ENCODE measurements at places on chromosomes 7 and 10. TPM values are rescaled to one million over a fixed set of nuclear protein-coding genes. Genes with fewer than 3 reads are reported as not detected.

DNA sequence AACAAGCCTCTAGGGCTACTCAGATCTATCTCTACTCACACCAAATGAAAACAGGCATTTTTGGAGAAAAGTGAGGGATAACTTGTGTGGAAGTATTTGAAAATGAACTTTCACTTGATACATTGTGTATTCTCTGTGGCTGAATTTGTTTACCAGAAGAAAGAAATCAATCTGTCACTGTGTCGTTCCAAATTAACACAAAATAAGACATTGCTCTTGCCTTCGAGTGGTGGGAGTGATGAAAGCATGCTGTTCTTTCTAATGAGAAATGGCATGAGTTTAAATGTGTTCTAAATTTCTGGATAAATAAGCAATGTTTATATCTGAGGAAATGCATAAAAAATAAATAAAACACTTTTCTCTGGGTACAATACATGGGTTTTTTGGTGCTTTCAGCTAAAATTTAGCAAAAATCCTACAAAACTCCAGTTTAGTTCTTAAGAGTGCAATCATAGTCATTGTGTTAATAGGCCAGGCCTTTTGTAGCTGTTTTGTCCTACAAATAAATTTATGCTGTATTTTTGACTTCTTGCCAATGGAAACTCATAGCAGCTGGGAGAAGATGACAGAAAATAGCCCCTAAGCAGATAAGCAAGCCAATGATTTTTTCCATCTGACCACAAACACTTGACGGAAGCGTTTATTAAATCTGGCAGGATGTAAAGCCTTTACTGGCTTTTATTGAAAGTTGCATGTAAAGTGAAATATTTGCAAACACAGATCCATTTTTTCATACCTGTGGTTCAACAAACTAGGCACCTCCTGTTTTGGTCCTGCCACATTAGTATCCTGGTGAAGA is 1064.1 kb upstream of the GHITM start:
- no peak for DNase-seq

DNA sequence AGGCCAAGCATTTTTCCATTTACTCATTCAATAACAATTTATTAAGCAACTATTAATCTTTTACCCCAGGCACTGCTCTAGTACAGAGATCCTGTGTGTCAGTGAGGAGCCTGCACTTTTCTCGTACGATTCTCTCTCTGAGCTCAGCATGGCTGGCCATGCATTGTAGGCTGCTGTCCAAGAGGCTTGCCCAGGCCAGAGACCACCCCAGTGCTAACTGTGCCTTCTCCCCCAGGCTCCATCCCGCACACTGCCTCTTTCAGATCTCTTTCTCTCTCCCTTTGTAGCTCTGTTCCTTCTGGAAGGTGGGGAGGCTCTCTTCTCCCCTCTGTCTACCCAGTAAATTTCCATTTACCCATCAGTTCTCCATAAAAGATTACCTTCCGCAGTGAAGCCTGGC is 101.0 kb upstream of the IKZF1 start:
- no peak for DNase-seq

DNA sequence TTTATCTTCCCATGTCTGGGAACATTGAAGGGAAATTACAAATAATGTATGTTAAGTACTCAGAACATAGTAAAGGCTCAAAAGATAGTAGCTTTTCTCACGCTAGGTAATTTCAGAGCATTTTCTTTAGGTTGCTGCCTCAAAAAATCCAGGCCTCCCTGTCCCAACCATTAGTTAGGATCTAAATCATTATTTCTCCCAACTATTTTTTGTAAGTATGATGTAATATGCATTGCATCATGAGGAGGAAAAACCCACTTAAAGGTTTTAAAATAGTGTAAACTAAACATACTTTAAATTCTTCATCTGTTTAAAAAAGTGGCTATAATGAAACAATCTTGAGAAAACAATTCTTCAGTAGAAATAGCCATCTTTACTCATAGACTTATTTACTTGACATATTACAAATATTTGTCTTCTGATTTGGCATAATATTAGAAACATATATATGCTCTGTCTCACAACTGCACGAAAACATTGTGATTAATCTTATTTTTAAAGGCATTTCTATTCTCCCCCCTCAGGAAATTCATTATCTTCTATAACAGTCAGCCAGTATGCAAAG is 329.3 kb downstream of the ELMO1 start:
- no peak for DNase-seq

DNA sequence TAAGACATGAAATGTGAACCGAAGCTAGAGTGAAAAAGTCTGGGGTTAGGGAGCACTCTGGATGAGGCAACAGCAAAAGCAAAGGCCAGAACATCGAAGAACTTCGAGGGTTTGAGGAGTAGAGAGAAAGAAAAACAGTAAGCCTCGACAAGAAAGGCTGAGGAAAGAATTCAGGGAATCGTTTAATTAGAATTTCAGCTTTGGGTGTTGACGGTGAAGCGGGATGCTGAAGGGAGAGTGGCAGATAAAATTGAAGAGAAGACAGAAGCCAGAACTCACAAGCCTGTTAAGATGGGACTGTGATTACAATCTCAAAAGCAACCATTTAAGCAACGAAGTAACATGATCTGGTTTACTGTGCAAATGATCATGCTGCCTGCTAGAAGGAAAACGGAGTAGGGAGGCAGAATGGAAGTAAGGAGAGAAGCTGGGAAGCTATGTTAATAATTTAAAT is 2.1 kb downstream of the TRDMT1 start:
- no peak for DNase-seq

Gene PCGF5
- total RNA-seq = 46.4 TPM

Gene OPN1SW
- not detected for total RNA-seq

DNA sequence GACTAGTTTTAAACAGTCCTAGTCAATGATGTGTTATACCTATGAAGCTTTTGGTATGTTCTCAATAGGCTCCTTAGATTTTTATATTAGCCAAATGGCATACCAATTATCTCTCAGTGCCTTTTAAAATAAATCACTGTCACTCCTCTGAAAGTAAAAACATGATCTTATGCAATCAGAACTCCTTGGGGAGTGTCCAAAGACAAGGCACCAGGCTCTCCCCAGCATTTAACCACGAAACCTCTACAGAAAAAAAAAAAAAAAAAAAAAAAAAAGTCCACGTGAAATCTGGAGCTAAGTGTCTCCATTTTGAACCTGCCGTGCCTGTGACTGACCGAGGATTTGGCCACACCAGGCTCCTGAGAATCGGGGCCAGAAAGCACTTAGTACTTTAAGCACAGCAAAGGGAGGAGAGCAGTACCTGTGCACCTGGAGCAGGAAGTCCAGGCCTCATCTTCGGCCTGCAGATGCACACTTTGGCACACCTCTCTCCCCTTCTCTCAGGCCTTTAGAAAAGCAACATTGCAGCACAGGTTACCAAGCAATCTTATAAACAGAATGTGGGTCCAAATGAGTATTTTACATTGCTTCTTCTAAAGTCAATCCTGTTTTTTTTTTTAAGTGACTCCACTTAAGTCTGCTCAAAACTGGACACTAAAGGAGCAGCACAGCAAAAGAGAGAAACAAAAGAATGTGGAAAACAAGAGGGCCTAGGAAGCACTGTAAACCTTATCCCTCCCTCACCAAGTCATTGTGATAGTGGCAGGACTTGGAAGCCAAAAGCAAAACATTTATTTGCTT is 1.5 kb downstream of the FAM13C start:
- no peak for DNase-seq

GRCh38 chr7:114703677-114704076 is 218.2 kb upstream of the MDFIC start:
- DNase-seq = no peak

- DNase-seq = no peak
Measured at GRCh38 chr7:91953618-91954017, 13.0 kb downstream of the AKAP9 start.

Gene CALHM1
- not detected for total RNA-seq

Gene TMEM213
- not detected for total RNA-seq

Gene DOCK1
- total RNA-seq = 0.27 TPM

DNA sequence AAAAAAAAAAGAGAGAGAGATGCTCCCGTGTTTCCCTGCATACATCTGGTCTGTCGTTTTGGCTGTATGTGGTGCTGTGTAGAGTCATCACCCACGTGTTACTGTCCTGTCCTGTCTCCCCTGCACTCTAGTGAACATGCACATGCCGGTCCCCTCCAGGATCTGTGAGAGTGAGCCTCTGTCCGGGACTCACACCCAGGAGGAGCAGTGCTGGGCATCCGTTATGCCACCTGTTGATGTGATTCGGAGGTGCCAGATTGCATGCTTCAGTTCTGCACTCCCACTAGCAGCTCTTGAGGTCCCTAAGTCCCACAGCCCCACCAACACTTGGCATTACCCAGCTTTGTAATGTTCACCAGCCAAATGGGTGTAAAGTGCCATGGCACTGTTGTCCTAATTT is 16.4 kb downstream of the GHRHR start:
- DNase-seq = no peak

DNA sequence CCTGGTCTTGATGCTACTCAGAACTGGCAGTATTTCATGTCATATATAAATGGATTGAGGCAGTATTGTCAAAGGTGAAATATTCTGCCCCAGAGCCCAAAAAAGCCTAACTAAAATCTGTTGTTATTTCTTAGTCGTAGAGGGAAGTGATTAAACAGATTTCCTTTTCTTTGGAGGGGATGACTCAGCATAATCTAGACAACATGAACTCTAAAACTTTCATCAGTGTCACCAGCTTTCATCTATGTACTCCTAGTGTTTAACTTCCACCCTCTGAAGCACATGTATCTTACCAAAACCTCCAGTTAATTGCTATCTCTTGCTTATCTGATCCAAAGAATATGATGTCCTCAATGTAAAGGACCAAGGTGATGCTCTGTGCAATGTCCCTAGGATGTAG is 97.1 kb upstream of the ARID5B start:
- DNase-seq = no peak

Gene TMEM26
- not detected for total RNA-seq

Gene CYP3A4
- not detected for total RNA-seq

Gene PRDX3
- 36.7 TPM for total RNA-seq

DNA sequence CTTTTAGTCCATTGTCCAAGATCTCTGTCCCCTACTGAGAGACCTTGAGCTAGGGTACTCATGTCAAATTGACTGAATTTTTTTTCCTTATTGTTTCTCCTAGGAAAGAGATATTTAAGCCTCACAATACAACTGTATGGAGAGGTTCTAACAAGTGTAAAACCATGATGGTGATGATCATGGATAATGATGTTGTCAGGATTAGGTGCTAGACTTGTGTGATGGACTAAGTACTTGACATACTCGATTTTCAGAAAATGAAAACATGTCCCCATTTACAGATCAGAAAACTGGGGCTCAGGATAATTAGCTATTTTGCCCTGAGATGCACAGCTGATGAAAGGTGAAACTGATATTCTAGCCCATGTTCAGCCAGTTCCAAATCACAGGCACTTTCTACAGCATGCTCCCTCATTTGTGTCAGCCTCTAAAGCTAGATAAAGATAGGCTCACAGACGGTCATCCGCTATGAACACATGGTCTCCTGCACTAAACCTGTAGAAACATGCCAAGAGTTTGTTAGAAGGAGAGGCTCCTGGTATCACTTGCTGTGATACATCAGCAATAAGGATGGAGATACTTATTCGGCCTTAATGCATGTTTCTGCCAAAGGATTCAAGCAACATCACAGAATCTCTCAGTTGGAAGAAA is 67.6 kb downstream of the CREB3L2 start:
- no peak for DNase-seq

GRCh38 chr10:71860243-71861029 is 9.4 kb upstream of the PSAP start:
- DNase-seq = no peak

Gene PPP1R9A
- not detected for total RNA-seq

DNA sequence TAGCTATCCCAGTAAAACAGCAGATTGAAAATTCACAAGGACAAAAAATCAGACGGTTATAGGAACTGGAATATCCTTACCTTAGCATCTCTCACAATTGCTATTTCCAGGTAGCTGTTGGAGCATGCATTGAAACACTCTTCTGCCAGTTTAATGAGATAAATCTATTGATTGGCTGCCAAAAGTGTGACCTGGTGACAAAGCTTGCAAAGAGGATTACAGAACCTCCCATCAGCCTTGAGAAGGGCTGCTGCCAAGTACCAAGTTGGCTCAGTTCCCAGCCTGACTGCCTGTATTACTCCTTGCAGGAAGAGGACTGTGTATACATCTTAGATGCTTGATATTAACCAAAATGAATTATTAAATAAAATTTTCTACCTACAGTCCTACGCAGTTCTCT is 5.1 kb downstream of the PRLHR start:
- no peak for DNase-seq

Gene FOXK1
- 56.9 TPM for total RNA-seq

- DNase-seq = no peak
Measured at GRCh38 chr7:98656899-98657298, 39.8 kb downstream of the NPTX2 start.

- no peak for DNase-seq
Measured at GRCh38 chr10:132910186-132910880, 32.0 kb downstream of the CFAP46 start.

Gene ZNF716
- total RNA-seq = not detected

GRCh38 chr10:76031099-76031498 is 599.7 kb downstream of the LRMDA start:
- DNase-seq = no peak

All from naive thymus-derived CD4-positive, alpha-beta T cell (primary cell).